ENCODE measurements at places on chromosomes 12 and 14.

DNA sequence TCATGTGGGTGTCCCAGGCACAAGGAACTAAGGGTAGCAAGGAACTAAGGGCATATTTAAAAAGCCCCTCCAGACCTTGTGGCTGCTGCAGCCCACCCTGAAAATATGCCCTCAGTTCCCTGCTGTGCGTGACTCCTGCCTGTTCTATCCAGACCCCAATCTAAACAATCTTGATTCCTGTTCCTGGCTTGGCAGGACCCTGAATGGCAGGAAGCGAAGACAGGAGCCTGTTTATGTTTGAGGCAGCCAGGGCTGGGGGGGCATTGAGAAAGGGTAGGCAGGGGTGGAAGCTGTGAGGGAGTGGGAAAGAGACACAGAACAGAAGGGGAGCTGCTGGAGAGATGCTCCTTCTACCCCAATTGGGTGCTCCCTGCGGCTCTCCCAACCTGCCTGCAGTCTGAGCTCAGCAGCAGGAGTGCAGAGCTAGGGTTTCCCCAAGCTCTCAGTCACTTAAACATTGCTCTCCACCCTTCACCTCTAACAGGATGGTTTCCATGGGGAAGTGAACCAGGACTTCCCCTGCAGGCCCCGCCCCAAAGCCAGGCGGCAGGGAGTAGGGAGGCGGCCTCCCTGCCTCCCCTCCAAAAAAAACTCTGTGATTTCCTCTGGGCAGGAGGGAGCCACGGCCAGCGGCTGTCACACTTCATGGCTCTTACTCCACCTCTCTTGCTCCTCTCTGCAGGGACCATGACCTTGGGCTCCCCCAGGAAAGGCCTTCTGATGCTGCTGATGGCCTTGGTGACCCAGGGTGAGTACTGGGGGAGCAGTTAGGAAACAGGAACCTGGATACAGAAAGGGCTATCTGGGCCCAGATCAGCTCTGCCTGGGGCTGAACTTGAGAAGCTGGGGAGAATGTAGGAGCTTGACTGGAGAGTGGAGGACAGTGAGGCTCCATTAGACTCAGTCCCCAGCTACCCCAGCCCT is 4.7 kb downstream of the ACVRL1 start:
- DNase-seq, result no peak

DNA sequence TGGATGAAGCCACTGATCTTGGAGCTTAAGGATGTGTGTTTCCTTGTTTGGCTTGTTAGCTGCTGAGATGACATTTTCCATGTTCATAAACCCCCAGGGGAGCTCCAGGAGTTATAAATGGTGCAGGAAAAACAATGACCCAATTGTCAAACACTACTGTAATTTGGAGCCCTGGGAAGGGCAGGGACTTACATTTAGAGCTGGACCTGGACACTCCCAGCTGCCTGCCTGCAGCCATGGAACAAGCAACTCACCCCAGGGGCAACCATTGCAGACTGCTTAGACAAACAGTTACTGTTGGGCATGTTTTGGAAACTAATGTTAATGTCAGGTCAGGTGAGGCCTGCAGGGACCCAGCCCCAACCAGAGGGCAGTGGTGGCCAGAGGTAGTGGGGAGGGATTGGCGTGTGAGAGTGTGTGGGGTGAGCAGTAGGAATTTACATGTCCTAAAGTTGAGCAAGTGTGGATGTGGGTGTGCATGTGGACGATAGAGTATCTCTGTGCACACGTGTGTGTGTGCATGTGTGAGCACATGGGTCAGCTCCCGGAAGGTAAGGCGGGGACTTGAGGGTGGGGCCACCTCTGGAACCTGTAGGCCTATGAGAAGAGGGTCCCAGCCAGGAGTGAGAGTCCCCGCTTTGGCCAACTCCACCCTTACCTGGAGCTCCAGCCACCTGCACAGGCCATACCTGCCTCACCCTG is 86.4 kb upstream of the NOS1 start:
- no peak for DNase-seq

- DNase-seq, result no peak
These were observed 11.4 kb downstream of the CABP1 start for GRCh38 chr12:120651821-120652220.

- DNase-seq, result no peak
These were observed 9.6 kb downstream of the TSPAN9 start for GRCh38 chr12:3086729-3087323.

GRCh38 chr12:67080637-67081036 is 188.5 kb upstream of the CAND1 start:
- DNase-seq, result no peak

DNA sequence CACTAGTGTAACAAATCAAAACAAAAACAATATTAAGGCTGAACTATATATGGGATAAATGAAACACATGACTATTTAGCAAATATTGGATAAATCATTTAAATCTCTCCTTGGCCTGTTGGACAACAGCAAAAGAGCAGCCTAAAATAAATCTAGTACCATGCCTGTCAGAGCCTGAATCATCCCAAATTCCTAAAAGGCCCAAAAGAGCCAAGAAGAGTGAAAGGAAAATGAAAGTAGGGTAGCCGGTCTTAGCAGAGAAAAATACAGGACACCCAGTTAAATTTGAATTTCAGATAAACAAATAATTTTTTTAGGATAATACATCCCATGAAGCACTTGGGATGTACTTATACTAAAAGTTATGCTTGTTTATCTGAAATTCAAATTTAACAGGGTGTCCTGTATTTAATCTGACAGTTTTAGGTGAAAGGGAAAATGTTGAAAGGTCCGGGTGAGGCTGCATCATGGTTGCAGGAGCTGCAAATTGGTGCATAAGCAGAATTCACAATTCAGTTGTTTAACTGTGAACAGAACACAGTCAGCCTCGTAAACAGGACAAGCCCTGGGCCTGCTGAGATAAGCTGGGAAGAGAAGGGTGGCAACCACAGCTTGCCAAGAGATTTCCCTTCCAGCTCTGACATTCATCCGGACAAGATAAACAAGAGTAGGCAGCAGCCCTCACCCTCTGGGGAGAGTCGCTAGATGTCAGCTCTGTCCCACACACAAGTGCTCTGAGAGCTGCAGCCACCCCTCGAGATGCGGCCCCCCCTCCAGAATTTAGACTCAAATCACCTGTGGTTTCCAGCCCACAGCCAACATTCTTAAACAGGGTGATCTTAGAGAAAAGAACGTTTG is 30.3 kb downstream of the DMAC2L start:
- peak; percentile 25 for DNase-seq

GRCh38 chr12:69987579-69988091 is 162.6 kb downstream of the MYRFL start:
- DNase-seq, result no peak

- DNase-seq, result no peak
These were observed 55.7 kb downstream of the GALNT8 start for GRCh38 chr12:4775936-4776335.

DNA sequence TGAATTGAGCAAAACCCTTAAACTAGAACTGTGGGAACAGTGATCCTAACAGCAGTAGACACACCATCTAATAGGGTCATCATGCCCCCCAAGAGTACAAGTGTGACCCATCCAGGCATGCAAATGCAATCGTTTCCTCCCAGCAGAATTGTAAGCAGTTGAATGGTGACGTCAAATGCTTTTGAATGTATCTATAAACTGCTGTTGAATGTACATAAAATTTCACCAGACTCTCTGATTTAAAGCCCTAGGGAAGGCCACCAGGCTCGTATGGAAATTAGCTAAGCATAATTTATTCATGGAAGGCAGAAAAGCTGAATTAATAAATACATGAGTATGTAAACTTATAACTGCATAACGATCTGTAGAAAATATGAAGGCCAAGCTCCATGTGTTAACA is 482.9 kb downstream of the EGLN3 start:
- DNase-seq, result no peak

- DNase-seq, result no peak
These were observed 21.3 kb downstream of the CRADD start for GRCh38 chr12:93698307-93699092.

- no peak for DNase-seq
These were observed 92.2 kb downstream of the GALNT9 start for GRCh38 chr12:132236930-132237771.

GRCh38 chr14:54975856-54976255 is 51.0 kb downstream of the WDHD1 start:
- DNase-seq, result peak; percentile 32

Measured in activated CD4-positive, alpha-beta T cell treated with anti-CD3 and anti-CD28 coated beads, Interleukin-2, Interleukin-4, amounts not matched to agents 100 ng/mL and 50 ng/mL, durations not matched to agents 16 hours and 8 hours (primary cell).